Activated T-cell treated with anti-CD3 and anti-CD28 coated beads for 1 hour (primary cell): ENCODE measurements at places on chromosomes 2 and 18.

GRCh38 chr18:47593744-47594472, 336.6 kb downstream of the SMAD2 start:
- no peak for DNase-seq

DNA sequence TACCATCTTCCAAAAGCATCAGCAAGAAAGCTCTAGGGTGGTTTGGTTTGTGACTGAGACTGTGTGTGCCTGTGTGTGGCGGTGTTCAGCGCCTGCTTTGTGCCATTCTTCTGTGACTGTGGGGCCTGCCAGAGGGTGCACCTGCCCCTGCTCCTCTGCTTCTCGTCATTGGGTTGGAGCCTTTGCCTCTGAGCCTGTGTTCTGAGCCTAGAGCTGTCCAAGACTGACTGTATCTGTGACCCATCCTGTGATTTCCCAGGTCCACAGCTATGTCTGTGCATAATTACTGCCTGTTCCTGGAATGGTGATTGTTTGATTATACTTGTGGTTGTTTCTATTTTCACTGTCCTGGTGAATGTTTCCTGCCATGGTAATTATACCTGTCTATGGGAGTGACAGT, 57.1 kb upstream of the KLHL29 start:
- no peak for DNase-seq

DNA sequence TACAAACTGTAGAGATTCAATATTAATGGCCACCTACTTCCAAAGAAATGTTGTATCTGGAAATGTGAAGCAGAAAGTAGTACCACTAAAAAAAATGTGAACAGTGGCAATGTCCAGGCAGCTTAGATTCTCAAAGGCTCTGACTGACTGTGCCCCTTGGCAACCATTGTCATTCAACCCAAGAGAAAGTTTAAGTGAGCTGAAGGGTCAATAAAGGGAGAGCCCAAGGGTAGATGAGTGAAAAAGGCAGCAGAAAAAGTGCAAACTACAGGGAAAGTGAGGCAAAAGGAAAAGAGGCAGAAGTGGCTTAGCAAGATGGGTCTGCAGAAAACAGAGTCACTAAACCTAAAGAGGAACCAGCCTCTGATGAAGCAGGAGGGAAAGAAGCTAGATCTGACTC, 802.9 kb downstream of the CPS1 start:
- DNase-seq: no peak

DNA sequence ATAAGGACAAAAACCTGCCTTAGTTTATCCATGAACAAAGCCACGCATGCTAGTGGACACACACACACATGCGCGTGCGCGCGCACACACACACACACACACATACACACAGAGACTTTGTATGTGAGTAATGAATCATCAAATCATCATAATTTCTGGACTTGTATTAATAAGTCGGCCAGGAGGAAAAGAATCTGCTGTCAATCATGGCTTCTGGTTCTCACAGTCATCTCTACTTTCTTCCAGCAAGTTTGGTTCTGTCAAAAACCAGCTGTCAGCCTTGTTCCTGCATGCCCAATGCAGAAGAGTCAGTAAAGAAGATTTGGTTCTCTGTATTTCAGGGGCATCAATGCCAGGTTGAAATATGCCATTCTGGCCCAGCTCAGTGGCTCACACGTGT, 1.1 kb upstream of the TTR start:
- no peak for DNase-seq

DNA sequence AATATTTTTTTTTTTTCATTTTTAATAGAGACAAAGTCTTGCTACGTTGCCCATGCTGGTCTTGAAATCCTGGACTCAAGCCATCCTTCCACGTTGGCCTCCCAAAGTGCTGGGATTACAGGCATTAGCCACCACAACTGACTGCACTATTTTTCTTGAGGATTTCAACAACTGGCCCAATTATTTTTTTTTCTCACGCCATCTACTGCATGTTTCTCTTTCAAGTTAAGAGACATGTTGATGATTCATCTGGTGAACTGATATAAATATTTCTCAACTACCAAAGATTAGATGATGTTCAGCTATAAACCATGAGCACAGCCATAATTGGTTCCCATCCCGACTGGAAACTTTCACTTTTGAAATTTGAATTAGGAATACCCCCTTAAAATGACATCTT, 688.4 kb upstream of the SYT4 start:
- no peak for DNase-seq

DNA sequence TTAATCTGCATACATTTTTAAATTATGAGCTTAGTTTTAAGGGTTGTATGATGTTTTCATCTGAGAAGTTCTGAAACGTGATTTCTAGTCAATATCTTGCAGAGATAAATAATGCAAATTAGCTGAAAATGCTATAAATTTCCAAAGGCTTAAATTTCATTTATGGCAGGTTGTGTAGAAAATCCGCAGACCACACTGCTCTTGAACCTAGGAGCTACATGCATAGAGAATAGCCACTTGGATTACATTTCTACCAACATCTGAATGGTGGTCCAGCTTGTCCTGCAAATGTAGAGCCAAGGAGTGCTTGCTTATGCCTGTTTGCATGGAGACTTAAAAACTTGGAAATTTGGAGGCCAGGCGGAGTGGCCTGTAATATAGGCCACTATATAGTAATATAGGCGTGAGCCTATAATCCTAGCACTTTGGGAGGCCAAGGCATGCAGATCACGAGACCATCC, 6.8 kb downstream of the MAT2A start:
- DNase-seq: no peak

DNA sequence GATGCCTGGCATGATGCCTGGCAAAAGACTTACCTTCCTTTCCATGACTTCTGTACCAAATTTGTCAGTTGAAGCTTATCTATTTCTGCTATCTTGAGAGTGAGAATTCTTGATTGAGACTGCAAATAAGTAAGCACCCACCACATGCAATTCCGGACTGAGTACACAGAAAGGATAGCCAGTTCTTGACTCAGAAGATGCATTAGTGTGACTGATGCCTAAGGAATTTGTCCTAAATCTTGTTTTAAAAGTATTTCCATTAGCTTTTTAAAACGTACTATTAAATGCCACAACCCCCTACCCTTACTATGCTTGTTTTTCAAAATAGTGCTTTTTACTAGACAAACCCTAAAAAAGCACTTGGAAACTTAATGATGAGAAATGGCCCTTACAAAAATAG, 545 bp downstream of the MPP4 start:
- DNase-seq: no peak

DNA sequence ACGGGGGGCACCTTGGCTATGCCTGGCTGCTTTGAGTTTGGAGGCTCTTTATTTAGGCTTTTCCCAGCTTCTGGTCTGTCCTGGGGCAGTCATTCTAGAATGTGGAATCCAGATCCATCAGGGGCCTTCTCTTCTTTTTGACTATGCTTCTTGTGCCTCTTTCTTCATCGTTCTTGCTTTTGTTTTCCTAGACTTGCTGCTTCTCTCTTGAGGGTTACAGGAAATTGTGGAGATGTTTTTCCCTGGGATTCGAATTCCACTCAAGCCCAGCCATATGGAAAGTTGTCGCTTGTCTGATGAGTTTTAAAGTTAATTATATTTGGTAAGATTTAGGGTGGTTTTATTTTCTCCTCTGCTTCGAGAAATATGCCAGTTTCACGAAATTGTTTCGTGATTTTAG, 2.4 kb downstream of the GLI2 start:
- DNase-seq: no peak

DNA sequence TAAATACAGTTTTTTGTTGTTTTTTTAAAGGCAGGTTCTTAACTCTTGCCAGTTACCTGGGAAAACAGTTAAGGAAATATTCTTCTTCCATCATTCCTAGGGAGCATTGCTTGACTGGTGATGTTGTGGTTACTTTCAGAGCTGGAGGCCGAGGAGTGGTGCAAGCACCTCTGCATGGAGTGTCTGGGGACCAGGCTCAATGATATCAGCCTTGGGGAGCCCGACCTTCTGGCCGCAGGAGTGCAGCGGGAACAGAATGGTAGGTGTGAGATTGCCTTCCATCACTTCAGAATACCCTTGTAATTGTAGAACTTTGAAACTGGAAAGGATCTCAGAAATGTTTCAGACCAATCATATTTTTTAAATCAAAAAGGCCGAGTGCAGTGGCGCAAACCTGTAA, 270.1 kb downstream of the CD226 start:
- no peak for DNase-seq

GRCh38 chr2:224523626-224524577, 61.3 kb downstream of the CUL3 start:
- DNase-seq: no peak

DNA sequence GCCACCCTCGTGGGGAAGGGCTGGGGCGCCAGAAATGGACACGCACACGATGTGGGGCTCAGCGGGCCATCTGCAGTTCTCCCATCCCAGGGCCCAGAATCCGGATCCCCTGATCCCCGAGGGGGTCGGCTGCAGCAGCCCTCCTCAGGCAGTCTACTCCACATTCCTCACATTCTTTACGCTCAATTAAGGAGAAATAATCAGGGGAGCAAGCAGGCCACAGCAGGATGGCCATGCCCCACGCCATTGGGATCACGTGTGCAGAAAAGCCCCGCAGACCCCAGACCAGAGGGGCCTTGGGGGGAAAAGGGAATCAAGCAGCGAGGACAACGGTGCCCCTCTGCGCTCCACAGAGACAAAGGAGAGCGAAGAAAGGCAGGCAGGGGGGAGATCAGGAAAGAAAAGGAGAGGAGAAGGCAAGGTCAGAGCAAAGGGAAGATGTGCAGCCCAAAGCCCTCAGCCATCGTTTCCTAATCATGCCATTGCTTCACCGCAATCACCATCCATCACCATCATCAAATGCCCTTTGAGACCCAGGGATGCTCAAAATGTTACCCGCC, 17.5 kb upstream of the PKDCC start:
- no peak for DNase-seq

- DNase-seq: no peak
Measured at GRCh38 chr2:114083717-114084387, 194.0 kb downstream of the ACTR3 start.

- DNase-seq: no peak
Measured at GRCh38 chr2:176833671-176834070, 378.9 kb upstream of the HNRNPA3 start.

DNA sequence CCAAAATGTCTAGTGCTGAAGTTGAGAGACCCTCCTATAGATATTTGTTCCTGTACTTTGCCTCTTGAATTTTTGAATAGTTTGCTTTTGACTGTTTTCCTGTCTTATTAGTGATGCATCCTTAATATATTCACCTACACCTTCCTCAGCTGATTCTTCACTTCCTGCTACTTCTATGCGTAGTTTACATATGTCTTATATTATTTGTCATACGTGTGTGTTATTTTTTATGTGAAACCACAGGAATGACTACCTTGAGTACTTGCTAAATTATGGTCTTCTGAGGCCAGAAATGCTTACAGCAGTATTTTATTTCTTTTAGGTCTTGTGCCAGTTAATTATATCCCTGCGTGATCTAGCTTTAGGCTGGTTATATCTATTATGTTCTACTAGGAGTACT, 9.9 kb downstream of the UBE2E3 start:
- no peak for DNase-seq

DNA sequence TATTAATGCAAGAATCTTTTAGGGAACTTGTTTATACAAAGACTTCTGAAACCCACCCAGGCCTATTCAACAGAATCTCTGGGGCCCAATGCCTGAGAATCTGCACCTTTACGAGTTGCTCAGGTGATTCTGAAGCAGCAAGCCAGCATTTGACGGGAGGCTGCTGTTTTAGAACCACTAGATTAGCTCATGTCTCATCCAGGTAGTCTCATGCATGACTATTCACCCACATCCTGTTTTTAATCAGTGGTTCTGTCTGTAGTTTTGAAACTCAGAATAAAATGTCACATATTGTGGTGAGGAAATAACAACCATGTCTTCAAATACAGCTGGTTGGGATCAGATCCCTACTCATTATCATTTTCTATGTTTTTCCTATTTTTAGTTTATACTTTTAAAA, 39.5 kb downstream of the CYTIP start:
- DNase-seq: peak; percentile 37

GRCh38 chr2:108835040-108835439, 48.5 kb downstream of the CCDC138 start:
- no peak for DNase-seq

GRCh38 chr2:149540138-149540537, 47.4 kb downstream of the MMADHC start:
- DNase-seq: no peak

GRCh38 chr2:201118961-201119854, 3.2 kb downstream of the CFLAR start:
- no peak for DNase-seq

- no peak for DNase-seq
Measured at GRCh38 chr2:208638059-208638458, 231.5 kb downstream of the PTH2R start.

- DNase-seq: no peak
Measured at GRCh38 chr2:8232871-8233270, 449.0 kb upstream of the ID2 start.

DNA sequence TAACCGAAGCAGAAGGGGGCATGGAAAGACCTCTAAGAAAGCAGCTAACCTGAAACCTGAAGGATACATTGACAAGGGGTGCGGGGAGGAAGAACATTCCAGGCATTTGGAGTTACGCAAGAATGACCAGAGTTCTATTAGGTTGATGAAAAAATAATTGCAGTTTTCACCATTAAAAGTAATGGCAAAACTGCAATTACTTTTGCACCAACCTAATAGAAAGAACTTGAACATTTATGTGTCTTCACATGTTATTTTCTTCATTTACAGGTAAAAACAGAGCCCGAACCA, 110.5 kb downstream of the LYPD6B start:
- no peak for DNase-seq

GRCh38 chr2:145909766-145910165, 1389.8 kb upstream of the ZEB2 start:
- DNase-seq: no peak

- no peak for DNase-seq
Measured at GRCh38 chr2:204240961-204241360, 304.3 kb upstream of the PARD3B start.

- no peak for DNase-seq
Measured at GRCh38 chr2:5693287-5694201, 1.4 kb downstream of the SOX11 start.

DNA sequence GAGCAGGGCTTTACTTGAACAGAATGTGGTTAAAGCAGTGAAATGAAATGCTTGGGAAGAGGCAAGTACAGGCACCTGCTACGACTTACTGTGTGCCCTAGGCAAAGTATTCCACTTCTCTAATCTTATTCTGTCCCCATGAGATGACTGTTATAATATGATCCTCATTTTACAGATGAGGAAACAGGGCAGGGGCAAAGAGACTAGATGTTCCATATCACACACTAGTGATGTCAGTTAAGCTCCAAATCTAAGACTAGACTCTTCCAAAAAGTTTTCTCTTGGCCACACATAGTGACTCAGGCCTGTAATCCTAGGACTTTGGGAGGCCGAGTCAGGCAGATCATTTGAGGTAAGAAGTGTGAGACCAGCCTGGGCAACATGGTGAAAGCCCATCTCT, 235.0 kb downstream of the SETBP1 start:
- DNase-seq: no peak

GRCh38 chr2:156031121-156031520, 301.4 kb downstream of the NR4A2 start:
- no peak for DNase-seq

DNA sequence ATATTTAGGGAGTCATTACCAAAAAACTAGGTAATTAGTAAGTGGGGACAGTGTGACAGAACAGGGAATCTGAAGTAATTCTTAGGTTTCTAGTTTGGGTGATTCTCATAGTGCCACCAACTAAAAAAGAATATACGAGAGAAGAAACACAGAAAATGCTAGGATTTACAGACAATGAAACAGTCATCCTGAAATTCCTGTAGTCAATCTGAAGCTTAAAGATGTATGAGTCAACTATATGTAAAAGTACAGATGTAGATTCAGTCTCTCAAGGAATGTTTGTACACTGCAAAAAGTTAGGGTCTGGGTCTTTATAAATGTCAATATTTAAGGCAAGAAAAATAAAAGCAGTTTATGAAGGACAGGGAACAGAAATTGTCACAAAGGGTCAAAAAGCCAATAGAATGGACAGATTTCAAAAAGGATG, 107.0 kb downstream of the STRN start:
- no peak for DNase-seq
